ENCODE measurements at places on chromosomes 13 and 19.

DNA sequence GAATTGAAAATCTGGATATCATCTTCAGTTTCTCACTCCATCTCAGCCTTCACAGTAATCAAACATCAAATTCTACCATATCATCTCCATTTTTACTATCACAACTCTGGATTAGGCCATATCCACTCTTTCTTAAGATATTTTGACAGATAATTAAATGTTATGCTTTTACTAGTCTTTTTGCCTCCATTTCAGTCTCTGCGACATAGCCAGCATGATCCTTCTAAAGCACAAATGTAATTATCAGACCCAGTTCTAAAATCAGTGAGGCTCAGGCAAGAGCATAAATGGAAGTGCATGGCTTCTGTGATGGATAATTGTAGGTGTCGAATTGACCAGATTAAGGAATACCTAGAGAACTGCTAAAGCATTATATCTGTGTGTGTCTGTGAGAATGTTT is 307.7 kb downstream of the PCDH20 start:
- no peak for DNase-seq

GRCh38 chr13:89827552-89827951 is 1519.9 kb upstream of the MIR17HG start:
- no peak for DNase-seq

DNA sequence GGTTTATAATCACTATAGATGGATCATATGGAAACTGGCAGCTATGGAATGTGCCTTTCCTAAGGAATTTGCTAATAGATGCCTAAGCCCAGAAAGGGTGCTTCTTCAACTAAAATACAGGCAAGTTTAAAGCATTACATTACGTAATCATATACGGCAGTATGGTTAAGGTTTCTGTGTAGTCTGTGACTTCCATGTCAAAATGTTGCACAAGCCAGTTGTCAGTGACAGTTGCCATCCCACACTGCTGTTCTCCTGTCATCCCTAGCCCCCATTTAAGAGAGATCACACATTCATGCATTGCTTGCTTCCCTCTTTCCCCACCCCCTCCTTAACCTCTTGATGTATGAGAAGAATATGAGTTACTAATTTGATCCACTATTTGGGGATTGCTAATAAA is 47.3 kb downstream of the BRCA2 start:
- DNase-seq = no peak

GRCh38 chr13:110392510-110393240 is 85.6 kb downstream of the COL4A2 start:
- DNase-seq = no peak

- DNase-seq = no peak
Observed at GRCh38 chr13:26656919-26657318, 99.4 kb downstream of the WASF3 start.

GRCh38 chr19:3477951-3478350 is 2.4 kb downstream of the SMIM24 start:
- no peak for DNase-seq

DNA sequence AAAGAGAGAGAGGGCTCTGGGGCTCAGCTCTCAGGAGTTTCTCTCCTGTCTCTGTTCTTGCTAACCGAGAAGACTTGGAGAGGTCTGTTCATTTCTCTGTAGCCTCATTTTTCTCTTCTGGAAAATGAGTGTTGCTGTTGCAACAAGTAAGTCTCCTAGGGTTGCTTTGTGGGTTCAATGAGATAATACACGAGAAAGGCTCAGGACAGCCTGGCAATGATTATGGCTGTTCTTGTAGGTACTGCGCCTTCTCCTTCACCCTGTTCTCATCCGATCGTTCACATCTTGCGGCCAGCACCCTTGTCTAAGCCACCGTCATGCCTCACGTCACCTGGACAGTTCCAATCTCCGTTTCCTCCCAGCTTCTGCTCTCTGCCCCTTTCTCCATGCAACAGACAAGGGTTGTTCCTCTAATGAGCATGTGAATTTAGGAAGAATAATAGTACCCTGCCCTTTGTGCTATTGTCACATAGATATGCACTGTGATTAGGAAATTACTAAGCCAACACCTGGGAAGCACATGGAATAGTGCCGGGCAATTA is 4.2 kb downstream of the C5AR1 start:
- no peak for DNase-seq

- no peak for DNase-seq
Observed at GRCh38 chr13:43397111-43397510, 373.7 kb downstream of the DNAJC15 start.

DNA sequence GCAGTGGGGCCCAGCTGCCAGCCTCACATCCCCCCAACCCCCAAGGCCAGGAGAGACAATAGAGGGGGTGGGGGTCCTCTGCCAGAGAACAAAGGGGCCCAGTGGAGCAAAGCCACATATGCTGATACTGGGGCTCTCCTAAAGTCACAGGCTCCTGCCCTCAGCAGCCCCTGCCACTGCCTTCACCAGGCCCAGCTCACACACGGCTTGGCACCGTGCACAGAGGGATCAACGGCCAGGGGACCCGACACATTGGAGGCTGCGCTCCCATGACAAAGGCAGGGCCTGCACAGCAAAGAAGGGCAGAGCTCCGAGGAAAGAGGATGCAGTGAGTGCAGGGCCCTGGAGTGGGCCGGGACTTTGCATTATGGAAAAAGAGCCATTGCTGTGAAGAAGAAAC is 146.4 kb downstream of the KDM4B start:
- DNase-seq = no peak

DNA sequence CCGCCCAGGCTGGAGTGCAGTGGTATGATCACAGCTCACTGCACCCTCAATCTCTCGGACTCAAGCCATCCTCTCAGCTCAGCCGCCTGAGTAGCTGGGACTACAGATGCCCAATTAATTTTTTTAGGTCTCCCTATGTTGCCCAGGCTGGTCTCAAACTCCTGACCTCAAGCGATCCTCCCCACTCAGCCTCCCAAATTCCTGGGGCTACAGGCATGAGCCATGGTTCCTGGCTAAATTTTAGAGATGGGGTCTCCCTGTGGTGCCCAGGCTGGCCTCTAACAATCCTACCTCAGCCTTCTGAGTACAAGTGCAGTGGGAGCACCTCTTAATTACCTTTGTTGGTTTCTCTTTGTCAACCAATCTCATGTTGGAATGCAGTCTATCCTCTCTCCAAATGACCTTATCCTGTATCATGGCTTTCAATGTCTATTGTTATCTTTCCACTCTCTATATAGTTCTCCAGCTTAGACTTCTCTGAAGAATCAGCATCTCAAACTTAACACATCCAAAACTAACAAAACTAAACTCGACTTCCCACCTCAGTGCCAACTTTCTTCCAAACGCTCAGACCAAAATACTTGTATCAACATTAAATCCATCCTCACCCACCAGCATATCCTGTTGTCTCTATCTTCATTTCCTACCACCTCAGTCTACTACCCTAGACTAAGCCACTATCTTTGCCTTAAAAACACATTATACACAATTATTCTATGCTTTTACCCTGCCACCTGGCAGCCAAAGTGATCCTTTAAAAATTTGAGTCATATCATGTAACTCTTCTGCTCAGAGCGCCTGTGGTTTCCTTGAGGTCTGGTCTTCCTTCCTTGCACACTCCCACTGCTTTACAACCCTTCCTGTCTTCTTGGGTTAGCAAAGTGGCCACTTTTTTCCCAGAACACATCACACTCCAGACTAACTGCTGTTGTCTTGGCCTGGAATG is 6.7 kb downstream of the TPT1 start:
- DNase-seq = peak; percentile 16

- no peak for DNase-seq
Observed at GRCh38 chr13:38013676-38014075, 144.1 kb upstream of the TRPC4 start.

DNA sequence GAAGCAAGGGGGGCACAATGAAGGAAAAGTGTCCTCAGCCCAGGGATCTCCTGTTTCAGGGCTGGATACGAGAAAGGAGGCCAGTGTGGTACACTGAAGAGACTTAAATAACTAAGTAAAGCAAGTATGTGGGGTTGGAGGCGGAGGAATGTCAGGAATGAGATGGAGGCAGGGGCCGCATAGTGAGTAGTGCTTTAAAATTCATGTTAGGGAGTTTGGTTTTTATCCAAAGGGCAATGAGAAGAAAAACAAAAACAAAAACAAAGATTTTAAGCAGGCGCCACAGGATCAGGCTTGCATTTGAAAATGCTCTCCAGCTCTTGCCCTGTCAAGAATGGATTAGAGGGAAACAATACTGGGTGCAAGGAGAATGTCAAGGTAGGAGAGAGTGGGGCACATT is 273.4 kb downstream of the DCLK1 start:
- no peak for DNase-seq

- peak; percentile 76 for DNase-seq
Observed at GRCh38 chr19:7652061-7652641, 15.2 kb downstream of the STXBP2 start.

- DNase-seq = no peak
Observed at GRCh38 chr13:109718726-109719125, 67.7 kb downstream of the IRS2 start.

DNA sequence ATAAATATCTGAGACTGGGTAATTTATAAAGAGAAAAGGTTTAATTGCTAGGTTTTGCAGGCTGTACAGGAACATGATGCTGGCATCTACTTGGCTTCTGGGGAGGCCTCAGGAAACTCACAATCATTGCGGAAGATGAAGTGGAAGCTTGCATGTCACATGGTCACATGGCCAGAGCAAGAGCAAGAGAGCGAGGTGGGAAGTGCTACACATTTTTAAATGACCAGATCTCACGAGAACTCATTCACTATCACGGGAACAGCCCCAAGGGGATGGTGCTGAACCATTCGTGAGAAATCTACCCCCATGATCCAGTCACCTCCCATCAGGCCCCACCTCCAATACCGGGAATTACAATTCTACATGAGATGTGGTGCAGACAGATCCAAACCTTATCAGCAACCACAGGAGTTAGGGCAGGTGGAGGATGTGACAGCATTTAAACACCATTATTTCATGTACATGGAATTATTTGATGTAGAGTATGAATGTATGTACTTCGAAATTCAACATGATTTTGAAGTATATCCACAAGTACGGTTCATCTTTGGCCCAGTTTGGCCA is 10.5 kb upstream of the CLDN10 start:
- DNase-seq = no peak

DNA sequence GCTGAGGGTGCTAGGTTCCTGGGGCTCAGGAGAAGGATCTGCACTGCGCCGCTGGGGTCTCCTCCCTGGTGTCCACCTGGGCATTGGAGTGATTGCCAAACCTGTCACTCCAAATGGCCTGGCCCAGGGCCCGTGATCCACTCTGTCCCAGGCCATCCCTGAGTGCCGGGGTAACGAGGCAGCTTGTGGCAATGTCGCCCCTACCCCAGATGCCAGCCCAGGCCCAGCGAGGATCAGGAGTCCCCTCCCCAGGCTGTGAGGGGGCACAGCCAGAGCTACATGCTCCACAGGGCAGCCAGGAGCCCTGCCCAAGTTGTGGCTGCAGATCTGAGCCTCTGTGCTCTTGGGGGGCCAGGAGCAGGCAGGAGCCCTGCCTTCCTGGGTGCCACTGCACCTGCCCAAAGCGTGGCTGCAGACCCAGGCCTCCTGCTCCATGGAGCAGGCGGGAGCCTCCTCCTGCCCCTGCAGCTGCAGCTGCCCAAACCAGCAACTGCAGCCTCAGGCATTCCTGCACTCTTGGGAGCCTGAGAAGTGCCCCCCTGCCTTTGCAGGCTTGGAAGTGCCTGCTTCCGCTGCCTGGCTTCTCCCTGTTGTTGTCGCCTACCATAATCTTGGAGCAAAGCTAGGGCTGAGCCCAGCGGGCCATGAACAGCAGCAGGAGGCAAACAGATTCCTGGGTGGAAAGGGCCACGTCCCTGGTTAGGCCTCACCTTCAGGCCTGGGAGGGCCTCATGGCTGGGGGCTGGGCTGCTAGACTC is 4.6 kb downstream of the IGFL4 start:
- no peak for DNase-seq

DNA sequence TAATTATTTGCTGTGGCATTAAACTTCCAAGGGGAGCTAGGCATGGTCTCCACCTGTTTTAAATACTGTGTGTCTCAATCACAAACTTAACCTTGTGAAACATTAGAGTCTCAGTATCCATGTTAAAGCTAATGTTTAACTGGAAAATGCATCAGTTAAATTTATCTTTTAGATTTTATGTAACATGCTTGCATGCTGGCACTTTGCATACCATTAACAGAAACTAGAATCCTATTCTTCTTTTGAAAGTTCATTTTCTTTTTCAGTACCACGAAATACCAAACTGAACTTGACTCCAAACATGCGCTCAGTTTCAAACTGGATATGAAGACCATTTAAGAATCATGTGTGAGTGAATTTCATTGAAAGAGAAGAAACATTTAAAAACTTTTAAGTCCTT is 328.9 kb upstream of the SLC10A2 start:
- no peak for DNase-seq

DNA sequence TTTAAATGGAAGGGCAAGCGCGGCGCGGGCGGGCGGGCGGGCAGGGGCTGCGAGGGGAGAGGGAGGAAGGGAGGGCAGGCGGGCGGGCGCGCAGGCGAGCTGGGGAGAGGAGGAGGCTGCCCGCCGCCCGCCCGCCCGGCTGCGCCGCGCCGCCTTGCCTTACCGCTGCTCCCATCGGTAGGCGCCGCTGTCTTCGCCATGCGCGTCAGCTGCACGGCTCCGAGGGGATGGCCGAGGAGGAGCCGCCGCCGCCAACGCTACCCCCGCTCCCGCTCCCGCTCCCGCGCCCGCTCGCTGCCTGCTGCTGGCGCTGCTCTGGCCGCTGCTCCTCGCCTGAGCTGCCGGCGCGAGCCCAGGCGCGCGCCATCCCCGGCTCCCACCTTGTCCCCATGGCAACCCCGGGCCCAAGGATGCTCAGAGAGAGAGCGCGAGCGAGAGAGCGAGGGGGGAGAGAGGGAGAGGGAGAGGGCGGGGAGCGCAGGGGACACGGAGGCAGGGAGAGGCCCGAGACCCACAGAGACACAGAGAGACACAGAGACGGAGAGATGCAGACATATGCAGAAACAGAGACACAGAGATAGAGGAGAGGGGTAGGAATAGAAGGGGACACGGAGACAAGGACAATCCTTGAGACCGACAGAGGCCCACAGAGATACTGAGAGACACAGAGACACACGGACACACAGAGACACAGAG is 40.3 kb downstream of the DEDD2 start:
- peak; percentile 47 for DNase-seq

GRCh38 chr19:37909661-37910199 is 2.7 kb downstream of the SIPA1L3 start:
- no peak for DNase-seq

GRCh38 chr13:96091164-96092117 is 1.5 kb downstream of the HS6ST3 start:
- no peak for DNase-seq

DNA sequence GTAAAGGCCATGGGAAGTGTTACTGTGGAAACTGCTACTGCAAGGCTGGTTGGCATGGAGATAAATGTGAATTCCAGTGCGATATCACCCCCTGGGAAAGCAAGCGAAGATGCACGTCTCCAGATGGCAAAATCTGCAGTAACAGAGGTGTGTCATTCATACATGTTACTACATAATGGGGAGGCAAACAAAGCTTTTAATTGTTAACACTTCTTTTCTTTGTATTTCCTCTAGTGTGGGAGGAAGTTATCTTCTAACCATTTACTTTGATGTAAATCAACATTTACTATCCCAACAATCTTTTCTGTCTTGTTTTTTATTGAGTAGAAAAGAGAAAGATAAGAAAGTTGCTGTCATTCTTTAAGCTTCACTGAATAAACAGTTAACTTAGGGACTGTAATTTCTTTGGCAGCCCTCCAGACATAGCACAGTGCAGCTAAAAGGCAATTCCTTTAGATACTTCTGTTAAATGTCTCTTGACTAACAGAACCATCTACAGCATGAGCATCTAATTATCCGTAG is 126.9 kb downstream of the ITGBL1 start:
- DNase-seq = no peak

All from stimulated activated CD8-positive, alpha-beta memory T cell treated with anti-CD3 and anti-CD28 coated beads, Interleukin-4, amount 100 ng/mL, for 1 hour (primary cell).